ENCODE measurements at places on chromosomes 16 and 17.

DNA sequence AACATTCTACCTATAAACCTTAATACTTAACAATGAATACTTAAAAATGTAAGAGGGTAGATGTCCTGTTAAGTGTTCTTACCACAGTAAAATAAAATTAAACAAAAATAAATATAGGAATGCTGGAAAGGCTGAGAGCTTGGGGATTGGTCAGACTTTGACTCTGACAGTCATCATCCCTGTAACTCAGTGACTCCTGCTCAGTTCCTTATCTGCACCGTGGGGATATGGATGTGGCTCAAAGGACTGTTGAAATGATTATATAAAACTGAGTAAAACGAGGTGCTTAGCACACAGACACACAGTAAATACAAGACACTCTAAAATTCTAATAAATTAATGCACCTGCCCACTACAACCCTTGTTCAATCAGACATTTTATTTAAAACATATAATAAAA, 338.6 kb downstream of the TMEM114 start:
- no peak for DNase-seq

DNA sequence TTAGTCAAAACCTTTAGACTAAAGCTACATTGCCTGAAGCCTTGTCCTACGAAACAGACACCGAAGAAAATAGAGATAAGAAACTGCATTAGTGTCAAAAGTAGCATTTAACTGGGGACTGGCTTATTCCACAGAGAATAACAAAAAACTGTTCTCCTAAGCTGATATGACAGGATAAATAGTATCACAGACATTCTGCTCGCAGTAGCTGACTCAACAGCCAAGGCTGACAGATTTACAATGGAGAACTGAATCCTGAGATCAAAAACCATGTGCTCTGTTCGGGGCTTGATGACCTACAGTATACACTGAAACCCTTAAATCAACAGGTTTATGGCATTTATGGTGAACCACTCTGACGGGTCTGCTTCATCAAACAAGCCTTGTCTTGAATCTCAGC, 25.5 kb downstream of the ADAMTS18 start:
- DNase-seq = no peak

- no peak for DNase-seq
Measured at GRCh38 chr17:72353502-72353901, 232.7 kb downstream of the SOX9 start.

GRCh38 chr17:44223541-44224071, 4.1 kb upstream of the UBTF start:
- DNase-seq = no peak

- no peak for DNase-seq
Measured at GRCh38 chr17:38428112-38428642, at the start of gene ARHGAP23. TSS of gene ARHGAP23 (plus strand) at chr17:38428464. CDS start at chr17:38428486, 22 bp downstream.

DNA sequence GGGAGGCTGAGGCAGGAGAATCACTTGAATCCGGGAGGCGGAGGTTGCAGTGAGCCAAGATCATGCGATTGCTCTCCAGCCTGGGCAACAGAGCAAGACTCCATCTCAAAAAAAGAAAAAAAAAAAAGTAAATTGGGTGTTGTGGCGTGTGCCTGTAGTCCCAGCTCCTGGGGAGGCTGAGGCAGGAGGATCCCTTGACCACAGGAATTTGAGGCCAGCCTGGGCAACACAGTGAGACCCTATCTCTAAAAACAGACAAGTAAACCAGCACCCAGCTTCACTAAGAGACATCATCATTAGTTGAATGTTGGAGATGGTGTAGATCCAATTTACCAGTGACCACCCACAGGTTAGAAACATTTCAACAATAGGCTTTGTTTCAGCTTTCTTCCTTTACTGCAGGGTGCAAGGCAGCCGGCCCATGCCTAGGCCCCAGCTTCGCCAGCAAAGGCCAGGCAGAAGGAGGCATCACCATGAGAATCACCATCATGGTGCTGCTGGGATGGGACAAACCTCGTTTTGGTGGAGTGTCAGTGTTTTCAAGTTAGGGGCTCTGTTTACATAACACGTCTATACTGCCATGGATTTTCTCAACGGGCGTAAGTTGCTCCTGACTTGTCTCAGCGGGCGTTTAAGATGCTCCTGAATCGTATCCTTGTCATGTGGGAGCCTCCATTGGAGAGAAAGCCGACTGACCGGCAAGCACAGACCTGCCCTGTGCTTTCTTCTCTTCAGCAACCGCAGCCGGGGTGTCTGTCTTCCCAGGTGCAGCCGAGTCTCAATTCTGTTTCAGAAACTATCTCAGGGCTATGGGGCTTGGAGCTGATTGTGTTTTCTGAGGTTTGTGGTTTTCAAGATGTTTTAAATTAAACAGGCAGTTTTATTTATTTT, 7.3 kb downstream of the TCF25 start:
- DNase-seq = no peak

DNA sequence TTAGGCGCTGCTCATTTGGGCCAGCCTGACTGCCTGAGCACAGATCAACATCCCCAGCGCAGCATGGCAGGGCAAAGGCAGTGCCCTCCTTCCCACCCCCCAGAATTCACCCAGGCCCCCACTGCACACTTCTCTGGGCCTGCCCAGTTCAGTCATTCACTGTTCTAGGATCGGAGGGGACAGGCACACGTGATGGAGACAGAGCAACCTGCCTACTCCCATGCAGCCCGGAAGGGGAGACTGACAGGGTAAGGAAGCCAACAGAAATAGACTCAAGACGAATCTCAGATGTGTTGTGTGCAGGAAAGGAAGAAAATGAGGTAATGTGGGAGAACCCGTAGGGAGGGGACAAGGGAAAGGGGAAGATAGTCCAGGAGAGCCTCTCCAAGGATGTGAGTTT, 59.2 kb upstream of the LYRM9 start:
- DNase-seq = no peak

DNA sequence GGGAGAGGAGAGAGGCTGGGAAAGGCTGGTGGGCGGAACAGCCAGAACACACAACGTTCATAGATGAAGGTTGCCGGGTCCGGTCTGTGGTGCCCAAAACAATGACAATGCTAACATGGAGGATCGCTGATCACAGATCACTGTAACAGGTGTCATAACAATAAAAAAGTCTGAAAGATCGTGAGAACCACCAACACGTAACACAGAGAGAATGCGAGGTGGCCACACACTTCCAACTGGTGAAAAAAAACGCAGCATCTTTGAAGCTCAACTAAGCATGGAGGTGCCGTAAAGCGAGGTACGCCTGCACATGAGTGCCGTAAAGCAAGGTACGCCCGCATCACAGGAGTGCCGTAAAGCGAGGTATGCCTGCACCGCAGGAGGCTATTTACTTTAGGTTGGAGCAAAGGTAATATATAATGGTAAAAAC, 42.3 kb downstream of the ABR start:
- DNase-seq = no peak

DNA sequence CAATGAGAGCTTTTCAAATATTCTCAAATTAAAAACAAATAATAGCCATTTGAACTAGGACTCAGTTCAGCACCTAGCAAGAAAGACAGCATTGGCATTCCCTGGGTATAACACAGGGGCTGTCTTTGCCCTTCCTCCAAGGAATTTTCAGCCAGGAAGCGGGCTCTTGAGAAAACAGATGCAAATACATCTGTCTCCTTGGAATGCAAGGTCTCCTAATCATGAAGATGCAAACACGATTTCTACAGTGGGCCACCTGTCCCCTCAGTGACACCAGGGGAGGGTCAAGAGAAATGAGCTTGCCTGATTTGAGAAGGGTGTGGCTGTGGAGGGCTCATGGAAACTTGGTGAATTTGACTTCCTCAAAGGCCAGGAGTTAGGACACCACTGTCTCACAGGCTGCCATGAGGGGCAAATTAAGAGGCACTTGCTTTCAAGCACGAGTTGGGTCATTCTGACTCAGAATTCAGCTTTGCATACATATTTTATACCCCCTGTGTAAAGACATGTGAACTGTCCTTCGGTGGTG, 24.5 kb upstream of the SUPT4H1 start:
- no peak for DNase-seq
